ENCODE measurements at places on chromosomes 12 and 14.

GRCh38 chr12:23929906-23930305 is 19.6 kb downstream of the SOX5 start:
- no peak for DNase-seq

GRCh38 chr12:91732086-91732485 is 413.6 kb downstream of the BTG1 start:
- no peak for DNase-seq

GRCh38 chr12:113239811-113240331 is 18.6 kb downstream of the TPCN1 start:
- no peak for DNase-seq

- DNase-seq, result no peak
Observed at GRCh38 chr12:113056631-113057488, at the start of gene DTX1. TSS of gene DTX1 (plus strand) at chr12:113056730. CDS start at chr12:113058193, 1,463 bp downstream.

- no peak for DNase-seq
Observed at GRCh38 chr14:104877806-104878550, 12.9 kb downstream of the CEP170B start.

DNA sequence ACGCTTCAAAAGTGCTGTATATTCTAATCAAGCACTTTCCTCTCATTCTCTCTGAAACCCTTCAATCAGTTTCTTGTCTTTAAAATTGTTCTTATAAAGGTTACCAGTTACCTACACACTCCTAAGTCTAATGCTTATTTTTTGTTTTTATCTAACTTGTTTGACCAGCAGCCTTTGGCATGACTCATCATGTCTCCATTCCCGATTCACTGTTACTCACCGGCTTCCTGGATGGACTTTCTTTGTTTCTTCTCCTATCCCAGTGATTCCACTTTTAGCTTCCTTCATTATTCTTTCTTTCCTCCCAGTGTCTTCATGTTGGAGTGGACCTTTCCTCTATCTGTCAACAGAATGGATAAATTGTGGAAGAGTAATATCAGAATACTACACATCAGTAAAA is 368.6 kb upstream of the CCDC196 start:
- DNase-seq, result no peak

DNA sequence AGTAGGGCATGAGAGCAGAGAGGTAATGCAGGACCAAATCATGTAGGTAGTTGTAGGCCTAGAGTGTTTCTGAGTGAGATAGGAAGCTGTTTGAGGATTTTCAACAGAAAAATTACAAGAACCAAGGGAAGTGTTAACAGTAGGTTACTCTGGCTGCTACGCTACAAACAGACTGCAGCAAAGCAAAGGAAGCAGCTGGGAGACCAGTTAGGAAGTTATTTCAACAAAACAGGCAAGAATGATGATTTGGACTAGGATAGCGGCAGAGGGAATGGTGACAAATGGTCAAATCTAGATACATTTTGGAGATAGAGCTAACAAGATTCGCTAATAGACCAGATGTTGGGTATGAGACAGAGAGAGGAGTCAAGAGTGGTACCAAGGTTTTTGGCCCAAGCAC is 26.8 kb downstream of the MRPL42 start:
- no peak for DNase-seq

DNA sequence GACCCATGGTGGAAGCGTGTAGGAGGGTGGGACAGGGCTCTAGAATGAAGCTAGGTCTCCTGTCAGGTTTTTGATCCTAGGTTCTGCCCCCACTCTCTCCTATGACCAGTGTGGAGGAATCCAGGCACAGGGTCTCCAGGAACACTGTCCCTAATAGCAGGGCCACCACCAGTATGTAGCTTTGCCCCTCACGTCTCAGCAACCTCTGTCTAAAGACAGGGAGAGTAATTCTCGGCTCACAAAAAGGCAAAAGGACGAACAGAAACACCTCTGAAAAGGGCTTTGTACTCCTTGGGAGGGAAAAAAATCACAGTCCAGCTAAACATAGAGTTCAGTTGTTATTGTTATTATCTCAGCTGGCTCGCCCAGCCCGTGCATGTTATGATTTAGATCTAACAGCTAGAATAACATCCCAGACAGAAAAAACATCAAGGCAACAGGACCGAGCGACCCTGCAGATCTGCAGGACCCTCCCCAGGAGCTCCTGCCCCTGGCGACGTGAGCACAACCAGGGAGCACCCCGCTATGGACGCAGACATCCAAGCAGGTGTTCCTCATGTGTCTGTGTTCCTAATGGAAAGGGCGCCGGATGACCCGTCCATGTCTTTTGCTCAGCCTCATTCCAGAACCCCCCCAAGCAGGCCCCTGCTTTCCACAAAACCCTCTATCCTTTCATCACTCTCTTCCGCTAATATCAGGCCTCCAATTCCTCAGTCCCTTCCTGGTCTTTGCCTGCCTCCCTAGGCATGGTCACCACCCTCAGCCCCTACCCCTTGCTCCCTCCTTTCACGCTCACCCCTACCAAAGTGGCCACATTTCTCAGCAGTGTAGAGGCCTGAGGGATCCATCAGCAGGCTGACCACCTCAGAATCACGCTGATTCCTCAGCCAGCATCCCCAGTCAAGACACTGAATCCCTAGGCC is 14.2 kb upstream of the SLC6A12 start:
- no peak for DNase-seq

- no peak for DNase-seq
Observed at GRCh38 chr14:58861586-58861985, 223.8 kb downstream of the DACT1 start.

DNA sequence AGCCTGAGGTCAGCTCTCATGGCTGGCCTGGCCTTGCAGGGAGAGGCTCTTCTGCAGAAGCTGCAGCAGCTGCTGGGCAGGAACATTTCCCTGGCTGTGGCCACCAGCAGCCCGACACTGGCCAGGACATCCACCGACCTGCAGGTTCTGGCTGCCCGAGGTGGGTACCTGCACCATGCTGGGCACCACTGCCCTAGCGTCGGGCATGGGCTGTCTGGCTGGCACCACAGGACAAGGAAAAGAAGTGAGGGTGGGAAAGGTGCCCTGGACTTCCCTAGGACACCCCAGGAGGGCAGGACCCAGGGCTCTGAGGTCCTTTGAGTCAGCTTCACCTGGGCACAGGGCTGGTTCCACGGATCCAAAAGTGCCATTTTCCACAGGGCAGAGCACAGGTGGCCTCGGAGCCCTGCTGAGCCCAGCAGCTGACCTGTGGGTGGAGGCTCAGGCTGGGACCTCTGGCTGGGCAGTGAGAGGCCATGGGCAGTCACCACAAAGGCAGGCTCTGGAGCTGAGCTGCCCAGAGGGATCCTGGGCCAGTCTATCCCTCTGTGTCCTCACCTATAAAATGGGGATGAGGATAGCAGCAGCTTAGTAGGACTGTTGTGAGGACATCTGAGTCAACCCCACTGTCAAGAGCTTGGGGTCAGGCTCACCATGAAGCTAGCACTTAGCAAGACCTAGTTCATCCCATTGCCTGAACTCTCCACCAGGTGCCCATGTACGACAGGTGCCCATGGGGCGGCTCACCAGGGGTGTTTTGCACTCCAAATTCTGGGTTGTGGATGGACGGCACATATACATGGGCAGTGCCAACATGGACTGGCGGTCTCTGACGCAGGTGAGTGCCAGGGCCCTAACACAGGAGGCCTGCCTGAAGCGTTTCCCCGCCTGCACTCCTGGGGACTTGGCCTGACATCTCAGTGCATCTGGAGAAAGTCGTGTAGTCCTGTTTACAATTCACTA is 4.9 kb downstream of the PLD4 start:
- DNase-seq, result no peak

DNA sequence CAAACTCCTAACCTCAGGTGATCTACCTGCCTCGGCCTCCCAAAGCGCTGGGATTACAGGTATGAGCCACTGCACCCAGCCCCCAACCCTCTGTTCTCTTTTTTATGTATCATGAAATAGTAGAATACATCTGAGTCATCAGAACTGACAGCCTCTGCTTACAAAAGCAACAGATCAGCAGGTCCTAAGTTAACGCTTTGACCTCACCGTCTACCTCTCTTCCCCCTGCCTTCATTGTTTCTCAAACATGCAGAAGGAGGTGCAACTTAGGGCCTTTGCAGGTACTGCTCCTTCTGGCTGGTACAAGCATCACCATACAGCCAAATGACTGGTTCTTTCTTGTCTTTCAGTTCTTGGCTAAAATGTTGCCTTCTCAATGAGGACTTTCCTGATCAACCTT is 249.2 kb downstream of the PAWR start:
- DNase-seq, result no peak

- no peak for DNase-seq
Observed at GRCh38 chr14:75863221-75863620, 118.6 kb downstream of the TGFB3 start.
